T-helper 17 cell (primary cell): ENCODE measurements at places on chromosomes 7 and 10. TPM values are rescaled to one million over a fixed set of nuclear protein-coding genes. Genes with fewer than 3 reads are reported as not detected.

GRCh38 chr7:22240904-22241571 is 115.9 kb downstream of the RAPGEF5 start:
- DNase-seq = no peak

GRCh38 chr7:41995632-41996271 is 241.3 kb downstream of the GLI3 start:
- no peak for DNase-seq

- DNase-seq = no peak
Measured at GRCh38 chr7:101885597-101885955, 68.2 kb downstream of the CUX1 start.

The CRPPA gene
- total RNA-seq = 0.99 TPM

GRCh38 chr7:110718503-110719205 is 372.3 kb upstream of the LRRN3 start:
- DNase-seq = no peak

- DNase-seq = no peak
Measured at GRCh38 chr10:71443676-71444075, 47.0 kb downstream of the CDH23 start.
